CD4-positive, alpha-beta T cell treated with Interleukin-1 beta for 1 hour (primary cell): ENCODE measurements at places on chromosomes 13 and 19.

GRCh38 chr13:84479656-84480055, 597.4 kb upstream of the SLITRK1 start:
- no peak for DNase-seq

DNA sequence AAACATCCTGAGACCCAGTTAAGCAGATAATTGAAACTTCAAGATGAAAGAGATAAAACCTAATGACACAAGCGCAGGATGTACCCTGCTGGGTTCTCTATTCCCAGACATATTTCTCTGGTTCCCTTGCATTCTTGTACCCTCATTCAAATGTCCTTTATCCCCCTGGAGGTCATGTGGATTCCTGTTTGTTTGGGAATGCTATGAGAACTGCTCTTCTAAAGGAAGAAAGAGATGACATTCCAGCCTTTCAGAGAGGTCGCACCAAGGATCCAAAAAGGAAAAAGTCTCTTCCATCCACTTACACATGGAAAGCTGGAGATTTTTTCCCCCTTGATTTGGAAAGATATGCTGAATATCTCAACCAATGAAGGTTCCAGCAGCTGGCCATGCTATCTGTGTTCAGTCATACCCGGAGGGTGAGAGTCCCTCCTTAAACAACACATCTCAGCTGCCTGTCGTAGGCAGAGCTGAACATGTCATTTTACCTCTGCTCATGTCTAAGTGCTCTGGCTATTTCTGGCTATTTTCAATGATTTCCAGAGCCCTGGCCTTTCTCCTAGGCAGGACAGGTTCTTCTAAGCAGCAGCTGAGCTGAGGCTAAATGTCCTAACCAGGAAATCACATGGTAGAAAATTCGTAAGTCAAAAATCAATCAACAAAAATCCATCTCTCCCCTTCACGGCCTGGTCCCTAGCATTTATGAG, 52.5 kb downstream of the C13orf42 start:
- no peak for DNase-seq

- DNase-seq: no peak
These were observed 151.0 kb downstream of the DCT start for GRCh38 chr13:94328381-94329041.

GRCh38 chr19:46618670-46619231, 6.1 kb downstream of the PTGIR start:
- peak; percentile 83 for DNase-seq

DNA sequence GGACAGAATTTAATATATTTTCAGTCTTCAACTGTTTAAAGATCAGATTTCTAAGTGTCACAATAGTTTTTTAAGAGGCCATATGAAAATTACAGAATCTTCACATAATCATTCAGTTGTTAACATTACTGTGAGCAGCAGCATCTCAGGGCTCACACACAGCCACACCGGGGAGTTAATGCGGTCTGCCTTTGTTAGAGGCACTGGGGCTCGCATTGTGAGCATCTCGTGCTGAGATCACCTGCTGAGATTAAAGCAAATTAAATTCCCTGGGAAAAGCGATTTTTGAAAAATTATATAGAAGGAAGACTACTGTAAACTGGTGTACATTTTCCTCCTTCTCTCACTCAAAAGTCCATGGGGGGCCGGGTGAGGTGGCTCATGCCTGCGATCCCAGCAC, 16.6 kb downstream of the GPR12 start:
- no peak for DNase-seq

GRCh38 chr13:108528303-108528702, 101.1 kb upstream of the MYO16 start:
- no peak for DNase-seq
